ENCODE measurements at places on chromosomes 2 and 18.

DNA sequence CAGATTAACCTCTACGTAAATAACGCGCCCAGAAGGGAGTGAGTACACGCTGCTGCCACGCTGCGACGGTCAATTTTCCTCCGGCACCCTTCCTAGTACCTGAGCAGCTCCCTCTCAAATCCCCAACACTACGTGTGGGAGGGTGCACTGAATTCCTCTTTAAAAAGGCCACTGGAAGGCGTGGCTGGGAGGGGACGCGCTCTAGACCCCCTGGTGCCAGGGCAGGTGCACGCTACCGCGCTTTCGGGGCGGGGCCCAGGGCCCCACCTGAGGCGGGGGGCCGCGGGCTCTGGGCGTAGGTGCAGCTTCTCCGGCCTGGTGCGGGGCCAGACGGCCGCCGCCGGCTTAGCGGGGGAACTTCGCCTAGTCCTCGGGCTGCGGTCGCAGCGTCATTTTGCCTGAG, 668 bp upstream of the ANKRD12 start:
- DNase-seq = peak; percentile 38

- no peak for DNase-seq
Observed at GRCh38 chr2:64754570-64754969, 100.9 kb upstream of the SERTAD2 start.

DNA sequence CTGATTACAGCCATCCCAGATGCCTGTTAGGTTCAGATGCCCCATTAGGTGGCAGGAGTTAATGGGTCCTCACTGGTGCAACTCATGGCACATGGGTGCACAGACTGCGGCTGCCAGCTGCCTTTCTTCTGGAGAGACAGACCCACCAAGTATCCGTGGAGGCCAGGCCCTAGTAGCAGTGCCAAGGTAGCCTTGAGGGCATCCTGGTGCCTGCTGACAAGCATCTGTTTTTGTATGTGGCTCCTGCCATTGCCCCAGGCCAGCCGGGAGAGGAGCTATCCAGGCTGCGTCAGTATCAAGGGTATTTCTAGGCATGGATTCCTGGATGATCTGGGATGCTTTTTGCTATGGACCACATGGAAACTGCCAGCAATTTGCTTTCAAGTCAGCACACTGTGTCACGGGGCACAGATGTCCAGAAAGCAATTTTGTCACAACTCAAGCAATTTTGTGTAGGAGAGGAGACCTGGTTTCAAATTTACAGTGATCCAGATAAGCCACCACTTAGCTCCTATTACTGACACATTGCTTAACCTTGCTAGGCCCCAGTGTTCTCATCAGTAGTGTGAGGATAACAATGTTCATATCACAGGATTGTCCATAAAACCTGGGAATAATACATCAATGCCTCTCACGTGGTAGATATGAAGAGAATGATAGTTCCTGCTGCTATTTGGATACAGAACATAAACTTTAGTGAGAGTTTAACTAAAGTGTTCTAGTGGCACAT, 815.1 kb upstream of the RAB6C start:
- DNase-seq = no peak

DNA sequence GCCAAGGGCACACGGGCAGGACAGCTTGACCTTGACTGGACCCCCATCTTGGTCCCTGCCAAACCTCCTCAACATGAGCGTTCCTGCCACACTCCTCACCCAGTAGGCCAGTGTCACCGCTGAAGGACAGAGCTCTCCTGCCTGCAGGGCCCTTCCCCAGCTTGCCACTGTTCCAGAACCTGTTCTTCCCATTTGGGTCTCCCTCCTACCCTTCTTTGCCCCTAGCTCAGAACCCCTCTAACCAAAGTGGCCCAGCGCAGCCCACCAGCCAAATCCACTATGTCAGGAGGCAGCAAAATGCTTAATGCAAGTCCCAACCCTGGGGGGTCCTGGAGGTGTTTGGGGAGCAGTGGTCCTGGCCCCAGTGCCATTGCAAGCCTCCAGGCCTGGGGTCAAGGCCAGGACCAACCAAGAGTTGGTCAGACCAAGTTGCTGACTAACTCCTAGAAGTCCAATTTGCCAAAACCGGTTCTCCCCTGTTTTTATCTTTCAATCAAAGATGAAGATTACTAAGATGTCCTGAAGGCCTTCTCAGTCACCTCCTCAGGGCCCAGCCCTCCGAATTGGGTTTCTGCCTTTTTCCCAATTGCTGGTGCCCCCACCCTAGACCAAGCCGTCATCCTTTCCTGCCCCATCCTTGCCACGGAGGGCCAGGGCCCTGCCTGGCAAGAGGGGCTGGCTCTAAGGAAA, 4.5 kb upstream of the ASPRV1 start:
- no peak for DNase-seq

DNA sequence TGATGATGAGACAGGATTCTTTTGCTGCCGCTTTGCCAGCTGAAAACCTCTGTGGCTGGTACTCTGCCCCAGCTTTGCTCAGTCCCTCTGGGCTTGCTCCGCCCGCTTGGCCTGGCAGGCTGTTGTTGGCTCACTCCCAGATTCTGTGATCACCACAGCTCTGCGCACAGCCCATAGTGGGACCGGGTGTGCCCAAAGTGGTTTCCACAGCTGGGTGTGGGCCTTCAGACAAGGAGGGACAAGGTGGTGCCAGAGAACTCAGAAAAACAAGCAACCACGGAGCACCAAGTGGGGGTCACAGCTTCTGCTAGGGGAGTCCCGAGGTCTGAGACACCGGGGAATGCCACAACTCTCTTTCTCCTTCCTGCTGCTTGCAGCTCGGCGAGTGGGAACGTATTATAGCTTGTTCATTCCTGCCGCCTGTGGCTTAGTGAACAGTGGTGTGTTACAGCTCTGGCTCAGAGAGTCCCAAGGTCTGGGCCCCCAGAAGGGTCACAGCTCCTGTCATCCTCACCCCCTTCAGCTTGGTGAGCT, 9.2 kb upstream of the KYNU start:
- DNase-seq = no peak

DNA sequence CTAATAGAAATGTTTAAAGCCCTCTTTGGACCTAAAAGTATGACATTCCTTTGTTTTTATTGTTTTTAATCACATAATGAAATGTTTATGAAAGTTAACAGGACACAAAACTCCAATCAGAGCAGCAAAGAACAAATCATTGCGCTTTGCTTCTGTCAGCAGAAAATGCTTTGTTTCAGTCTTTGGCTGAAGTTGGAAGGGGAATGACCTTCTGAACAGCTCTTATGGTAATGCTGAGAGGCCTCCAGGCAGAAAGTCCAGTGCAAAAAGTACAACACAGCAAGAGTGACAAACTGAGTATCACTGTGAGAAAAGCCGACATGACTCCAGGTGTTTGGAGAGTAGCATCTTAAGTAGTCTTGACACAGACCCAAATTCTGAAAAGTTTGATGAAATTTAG, 147.7 kb upstream of the SP5 start:
- DNase-seq = no peak

GRCh38 chr2:198991431-198991830, 466.3 kb downstream of the SATB2 start:
- no peak for DNase-seq

- peak; percentile 53 for DNase-seq
Observed at GRCh38 chr2:109128048-109128615, 873 bp upstream of the SH3RF3 start.

GRCh38 chr18:50279752-50280151, 1.6 kb downstream of the MBD1 start:
- no peak for DNase-seq

GRCh38 chr2:144920755-144921530, 401.0 kb upstream of the ZEB2 start:
- no peak for DNase-seq

- no peak for DNase-seq
Observed at GRCh38 chr2:159773426-159773825, 24.6 kb downstream of the CD302 start.

DNA sequence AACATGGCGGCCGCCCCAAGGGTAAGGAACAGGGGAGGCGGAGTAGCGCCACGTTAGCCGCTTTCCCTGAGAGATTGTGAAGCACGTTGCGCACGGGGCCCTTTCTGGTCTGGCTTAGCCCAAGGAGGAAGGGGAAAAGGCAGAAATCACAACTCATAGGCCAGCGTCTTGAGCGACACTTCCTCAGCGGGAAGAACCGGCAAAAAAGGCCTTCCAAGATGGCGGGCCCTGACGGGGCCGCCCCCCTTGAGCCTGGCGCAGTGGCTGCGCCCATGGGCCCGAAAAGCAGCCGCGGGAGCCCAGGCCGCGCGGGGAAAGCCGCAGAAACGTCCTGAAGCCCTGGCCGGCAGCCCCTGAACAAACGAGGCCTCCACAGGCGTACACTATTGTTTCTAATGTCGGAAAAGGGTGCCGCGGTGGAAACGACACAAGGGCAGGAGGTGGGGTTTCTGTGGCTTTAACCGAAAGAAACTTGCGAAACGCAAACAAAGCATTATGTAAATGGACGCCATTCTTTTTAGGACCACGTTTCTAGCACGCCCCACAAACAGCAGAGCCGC, 919 bp upstream of the PCBP1 start:
- peak; percentile 75 for DNase-seq

- peak; percentile 6 for DNase-seq
Observed at GRCh38 chr18:46215902-46216723, 111.9 kb downstream of the HAUS1 start.

GRCh38 chr18:48862132-48862531, 88.6 kb downstream of the SMAD7 start:
- DNase-seq = no peak

DNA sequence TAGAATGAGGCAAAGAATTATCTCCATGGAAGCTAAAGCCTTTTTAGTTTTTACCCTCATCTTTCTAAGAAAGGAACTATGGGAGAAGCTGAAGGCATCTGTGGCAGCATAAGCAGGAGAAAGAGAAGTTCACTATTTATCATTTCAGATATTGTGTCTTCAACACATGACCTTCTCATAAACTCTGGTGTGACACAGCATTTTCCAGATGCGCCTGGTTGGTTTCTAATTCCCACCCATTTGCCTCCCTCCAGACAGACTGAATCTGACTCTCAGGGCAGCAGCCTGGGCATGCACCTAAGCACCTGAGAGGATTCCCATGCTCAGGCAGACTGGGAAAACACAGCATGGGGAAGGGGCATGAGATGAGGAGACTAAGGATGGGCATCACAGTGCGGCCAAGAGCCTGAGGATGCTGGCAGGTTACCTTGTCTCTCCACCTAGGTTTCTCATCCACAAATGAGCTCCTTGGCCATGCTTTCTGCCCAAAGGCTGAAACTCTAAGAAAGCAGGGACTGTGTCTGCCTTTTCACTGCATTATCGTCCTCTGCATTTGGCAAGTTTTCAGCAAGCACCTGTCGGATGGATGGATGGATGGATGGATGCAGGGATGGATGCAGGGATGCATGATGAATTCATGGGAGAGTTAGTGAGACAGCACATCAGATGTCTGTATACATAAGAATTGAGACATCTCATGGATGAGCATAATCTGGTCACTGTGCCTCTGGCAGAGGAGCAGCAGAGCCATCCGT, 28.8 kb upstream of the SULT1C4 start:
- DNase-seq = no peak

- no peak for DNase-seq
Observed at GRCh38 chr18:66833646-66834045, 229.8 kb upstream of the CDH19 start.

DNA sequence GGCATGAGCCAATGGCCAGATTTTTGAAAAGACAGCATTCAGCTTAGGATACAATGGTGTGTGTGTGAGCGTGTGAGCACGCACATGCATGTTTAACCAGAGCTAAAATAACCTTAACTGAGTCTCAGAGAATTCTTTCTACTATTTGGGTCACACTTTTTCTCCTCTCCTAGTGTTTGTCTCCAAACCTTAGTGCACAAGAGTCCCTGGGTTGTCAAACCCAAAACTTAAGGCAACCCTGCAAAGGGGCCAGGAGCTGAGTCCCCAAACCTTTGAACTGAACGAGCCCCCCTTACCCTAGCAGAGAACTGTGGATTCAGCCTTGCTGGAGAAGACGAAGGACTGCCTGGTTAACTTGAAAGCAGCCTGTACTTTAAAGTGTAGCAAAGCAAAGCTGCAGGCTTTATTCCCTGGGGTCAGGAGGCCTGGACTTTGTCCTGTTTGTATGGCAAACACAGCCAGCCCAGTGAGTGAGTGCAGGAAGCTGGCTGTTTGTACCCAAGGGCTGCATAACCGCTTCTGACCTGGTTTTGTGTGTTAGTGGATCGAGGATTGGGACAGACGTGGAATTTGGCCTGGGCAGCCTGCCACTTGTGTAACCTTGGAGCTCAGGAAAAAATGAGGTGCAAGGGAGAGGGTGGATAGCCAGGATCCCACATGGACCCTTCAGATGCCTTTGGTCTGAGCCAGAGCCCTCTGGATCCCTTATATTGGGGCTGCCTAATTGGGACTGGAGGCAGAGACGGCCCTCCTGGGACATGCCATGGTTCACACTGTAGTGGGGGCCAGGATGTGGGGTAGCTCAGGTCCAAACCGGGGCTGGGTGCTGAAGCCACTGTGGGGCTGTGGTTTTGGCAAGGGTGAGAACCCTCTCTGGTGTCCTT, 6.4 kb upstream of the PSMD1 start:
- peak; percentile 63 for DNase-seq

GRCh38 chr2:136127356-136127755, 9.4 kb upstream of the CXCR4 start:
- DNase-seq = no peak

DNA sequence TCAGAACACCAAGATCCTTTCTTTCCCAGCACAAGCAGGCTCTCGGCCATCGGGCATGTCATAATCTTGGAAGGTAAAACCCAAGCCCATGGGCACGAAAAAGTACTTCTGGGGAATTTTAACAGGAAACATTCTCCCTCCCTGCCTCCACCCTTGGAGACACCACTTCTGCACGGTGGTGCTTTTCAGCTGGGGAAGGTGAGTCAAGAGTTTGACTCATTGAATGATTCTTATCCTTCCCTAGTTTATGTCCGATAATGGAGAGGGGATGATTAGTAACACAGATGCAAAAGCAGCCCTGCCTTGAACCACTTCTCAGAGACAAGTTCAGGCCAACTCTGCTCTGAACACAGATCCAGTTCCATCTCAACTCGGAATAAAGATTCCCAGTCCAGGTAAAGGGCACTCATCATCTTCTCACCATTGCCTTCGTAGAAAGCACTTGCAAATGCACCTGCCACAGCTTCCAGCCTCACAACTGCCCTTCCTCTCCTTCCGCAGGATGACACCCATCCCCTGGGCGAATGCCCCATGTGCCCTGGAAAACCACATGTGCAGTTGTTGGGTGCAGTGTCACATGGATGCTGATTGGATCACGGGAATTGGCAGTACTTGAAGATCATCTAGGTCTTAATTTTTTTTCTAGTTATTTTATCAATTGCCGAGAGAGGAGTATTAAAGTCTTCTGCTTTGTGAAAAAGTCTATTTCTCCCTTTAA, 136.2 kb downstream of the PXDN start:
- DNase-seq = no peak

Measured in SK-N-DZ (cell line).